ENCODE measurements at places on chromosomes 7 and 10.
A peak's percentile ranks its signal among the peaks of the same experiment; 100 is the strongest.

- no peak overlapping the region for H3K27ac ChIP-seq
- H3K4me1 ChIP-seq, result peaks cover 25% of the 10 kb centered on the region
- DNase-seq, result no peak
- no peaks in the 10 kb centered on the region for H3K36me3 ChIP-seq
- H3K4me3 ChIP-seq, result no peak overlapping the region
Observed at GRCh38 chr7:117005449-117005848, 52.1 kb downstream of the ST7 start.

DNA sequence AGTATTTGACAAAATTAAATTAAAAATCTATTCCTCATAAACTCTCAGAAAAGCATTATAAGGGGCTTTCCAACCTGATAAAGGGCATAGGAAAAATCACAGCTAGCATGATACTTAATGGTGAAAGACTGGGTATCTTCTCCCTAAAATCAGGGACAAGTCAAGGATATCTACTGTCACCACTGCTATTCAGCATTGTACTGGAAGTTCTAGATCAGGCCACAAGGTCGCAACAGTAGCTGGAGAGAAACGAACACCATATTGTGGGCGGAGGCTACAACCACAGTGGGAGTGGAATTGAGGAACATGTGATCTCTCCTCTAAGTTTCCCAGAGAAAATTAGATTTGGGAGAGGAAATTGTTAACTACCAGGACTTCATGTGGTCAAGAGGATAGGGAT, 70.0 kb upstream of the NAMPT start:
- H3K4me1 ChIP-seq, result no peaks in the 10 kb centered on the region
- H3K27me3 ChIP-seq, result no peaks in the 10 kb centered on the region
- H3K27ac ChIP-seq, result no peak overlapping the region
- DNase-seq, result no peak

DNA sequence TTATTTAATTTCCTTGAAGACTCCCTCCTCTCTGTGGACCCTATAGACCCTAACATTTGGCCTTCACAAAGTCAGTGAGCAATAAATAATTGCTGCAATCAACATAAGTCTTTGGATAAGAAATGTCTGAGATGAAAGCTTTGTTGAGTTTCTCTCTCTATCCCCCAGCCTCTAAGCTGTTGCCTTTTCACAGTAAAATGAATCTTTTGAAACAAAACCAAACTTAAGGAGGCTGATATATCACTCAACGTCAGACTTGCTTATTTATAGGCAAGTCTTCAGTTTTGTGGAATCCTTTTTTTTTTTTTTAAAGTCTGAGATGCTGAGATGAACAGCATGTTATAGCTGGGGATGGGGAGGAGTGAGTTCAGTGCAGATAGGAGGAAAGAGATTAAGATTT, 10.0 kb downstream of the CPED1 start:
- H3K27ac ChIP-seq, result no peak overlapping the region
- H3K27me3 ChIP-seq, result no peaks in the 10 kb centered on the region
- H3K4me1 ChIP-seq, result peaks cover 11% of the 10 kb centered on the region
- H3K4me3 ChIP-seq, result no peak overlapping the region

GRCh38 chr10:46525824-46526681, 30.4 kb downstream of the GPRIN2 start:
- H3K27ac ChIP-seq, result no peak overlapping the region
- no peaks in the 10 kb centered on the region for H3K4me1 ChIP-seq
- no peaks in the 10 kb centered on the region for H3K27me3 ChIP-seq

GRCh38 chr10:79905322-79906314, 43.3 kb downstream of the SFTPD start:
- DNase-seq, result no peak
- peaks cover 19% of the 10 kb centered on the region for H3K4me1 ChIP-seq
- H3K36me3 ChIP-seq, result no peaks in the 10 kb centered on the region
- peak overlapping the region; percentile 75 for H3K4me3 ChIP-seq

DNA sequence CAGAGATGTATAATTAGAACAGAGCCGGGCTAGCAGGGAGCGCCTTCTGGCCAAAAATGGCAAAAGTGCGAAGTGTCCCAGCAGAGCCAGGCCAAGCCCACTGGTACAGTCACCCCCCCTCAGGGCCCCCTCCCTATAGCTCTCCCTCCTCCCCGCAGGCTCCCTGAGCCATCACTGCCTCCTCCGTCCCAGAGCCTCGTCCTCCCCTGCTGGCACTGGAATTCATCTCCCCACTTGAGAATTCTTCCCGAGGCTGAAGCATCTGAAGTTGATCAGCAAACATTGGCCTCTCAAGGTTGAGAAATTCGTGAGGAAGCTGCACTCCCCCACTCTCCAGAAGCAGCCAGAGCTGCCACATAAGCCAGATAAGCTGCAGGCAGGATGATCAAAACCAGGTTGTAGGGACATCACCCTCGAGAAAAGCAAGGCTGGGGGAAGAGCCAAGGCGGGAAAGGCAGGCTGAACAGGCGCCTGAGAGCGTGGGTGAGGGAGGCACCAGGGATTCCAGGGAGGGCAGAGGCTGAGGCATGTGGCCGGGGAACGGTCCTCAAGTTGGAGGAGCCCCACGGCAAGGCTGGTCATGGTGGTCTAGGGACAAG, 23.4 kb downstream of the CAMK2G start:
- H3K27ac ChIP-seq, result no peak overlapping the region
- DNase-seq, result no peak
- H3K4me1 ChIP-seq, result peaks cover 5% of the 10 kb centered on the region
- no peak overlapping the region for H3K4me3 ChIP-seq
- no peaks in the 10 kb centered on the region for H3K27me3 ChIP-seq

DNA sequence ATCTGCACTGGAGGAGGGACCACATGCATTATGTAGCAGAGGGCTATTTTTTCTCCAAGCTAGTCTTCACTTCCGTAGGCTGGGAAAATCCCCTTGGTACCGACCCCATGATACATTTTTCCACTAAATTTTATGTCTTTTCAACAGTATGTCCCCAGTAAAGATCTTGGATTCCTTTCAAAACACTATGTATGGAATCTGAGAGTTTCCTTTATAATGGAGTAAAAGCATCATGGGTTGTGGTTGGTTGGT, 4.8 kb upstream of the ZNRF2 start:
- no peak for DNase-seq
- no peaks in the 10 kb centered on the region for H3K27me3 ChIP-seq
- H3K27ac ChIP-seq, result no peak overlapping the region
- H3K36me3 ChIP-seq, result no peaks in the 10 kb centered on the region
- no peaks in the 10 kb centered on the region for H3K4me1 ChIP-seq

GRCh38 chr10:125118701-125119100, 41.7 kb downstream of the CTBP2 start:
- peaks cover 17% of the 10 kb centered on the region for H3K27me3 ChIP-seq
- no peak overlapping the region for H3K4me3 ChIP-seq
- H3K4me1 ChIP-seq, result no peaks in the 10 kb centered on the region
- no peak for DNase-seq

GRCh38 chr7:36217961-36218284, 64.9 kb downstream of the EEPD1 start:
- H3K27me3 ChIP-seq, result no peaks in the 10 kb centered on the region
- H3K4me3 ChIP-seq, result no peak overlapping the region
- no peak overlapping the region for H3K27ac ChIP-seq
- H3K36me3 ChIP-seq, result no peaks in the 10 kb centered on the region
- DNase-seq, result no peak

DNA sequence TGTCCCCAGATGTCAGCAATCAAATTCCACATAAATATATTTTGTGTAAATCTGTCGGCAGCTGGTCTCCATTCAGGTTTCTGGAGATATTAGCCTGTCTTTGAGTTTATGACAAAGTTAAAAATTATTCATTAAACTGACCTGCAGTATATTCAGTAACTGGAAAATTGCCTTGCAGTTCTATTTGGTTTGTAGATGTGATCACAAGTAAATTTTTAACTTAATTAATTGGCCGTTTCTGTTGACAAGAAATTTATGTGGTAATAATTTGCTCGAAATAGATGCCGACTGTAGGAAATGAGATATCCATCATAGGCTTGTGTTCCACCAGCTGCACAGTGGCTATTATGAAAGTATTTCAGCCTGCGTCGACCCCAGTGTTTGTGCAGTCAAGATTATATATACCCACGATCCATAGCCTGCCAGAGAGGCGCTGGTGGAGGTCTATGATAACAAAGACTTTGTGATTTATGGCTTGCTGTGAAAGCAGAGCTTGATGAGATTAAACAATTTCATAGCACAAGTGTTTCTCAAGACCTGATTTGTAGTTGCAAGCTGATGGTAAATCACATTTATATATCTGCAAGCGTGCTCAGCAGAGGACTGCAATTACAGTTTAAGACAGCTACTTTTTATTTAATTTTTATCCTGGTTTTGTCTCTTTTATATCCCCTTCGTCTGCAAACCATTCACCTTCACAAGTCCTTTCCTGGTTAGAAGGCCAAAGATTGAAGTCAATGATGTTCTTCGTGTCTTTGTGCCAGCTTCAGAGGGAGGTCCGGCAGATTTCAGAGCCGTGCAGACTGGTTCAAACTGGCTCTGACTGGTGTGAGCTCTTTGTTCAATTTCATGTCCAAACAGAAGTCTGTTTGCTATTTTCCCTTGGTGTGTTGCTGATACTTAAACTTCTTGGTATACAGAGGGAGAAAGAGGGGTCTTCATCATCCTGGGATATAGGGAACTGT, 850.9 kb downstream of the LRMDA start:
- H3K4me3 ChIP-seq, result no peak overlapping the region
- no peaks in the 10 kb centered on the region for H3K36me3 ChIP-seq
- H3K4me1 ChIP-seq, result no peaks in the 10 kb centered on the region
- H3K27me3 ChIP-seq, result no peaks in the 10 kb centered on the region

GRCh38 chr10:6875269-6875865, 295.3 kb upstream of the PRKCQ start:
- DNase-seq, result no peak
- H3K4me3 ChIP-seq, result no peak overlapping the region
- no peaks in the 10 kb centered on the region for H3K4me1 ChIP-seq

All from T-cell (primary cell).